ENCODE measurements at places on chromosomes 3 and 15.
A peak's percentile ranks its signal among the peaks of the same experiment; 100 is the strongest.

GRCh38 chr15:63991706-63992105, 54.6 kb downstream of the DAPK2 start:
- DNase-seq, result no peak

GRCh38 chr3:29805757-29806156, 524.9 kb downstream of the RBMS3 start:
- no peak for DNase-seq

DNA sequence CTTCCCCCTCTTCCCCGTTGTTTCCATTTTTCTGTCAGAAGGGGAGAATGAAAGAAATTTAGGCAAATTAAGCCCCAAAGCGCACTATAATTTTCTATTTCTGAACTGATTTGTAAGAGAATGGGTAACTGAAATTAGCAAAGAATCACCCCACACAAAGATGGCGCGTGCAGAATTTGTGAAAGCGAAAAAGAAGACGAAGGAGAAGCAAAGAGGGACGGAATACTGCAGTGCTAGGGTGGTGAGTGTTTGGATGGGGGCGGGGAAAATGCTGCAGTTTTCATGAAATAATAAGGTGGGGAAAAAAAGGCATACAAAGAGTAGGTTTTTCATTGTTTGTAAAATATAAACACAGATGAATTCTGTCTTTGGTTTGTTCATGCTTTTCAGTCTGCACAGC, 4.6 kb upstream of the CTNNB1 start:
- no peak for DNase-seq

DNA sequence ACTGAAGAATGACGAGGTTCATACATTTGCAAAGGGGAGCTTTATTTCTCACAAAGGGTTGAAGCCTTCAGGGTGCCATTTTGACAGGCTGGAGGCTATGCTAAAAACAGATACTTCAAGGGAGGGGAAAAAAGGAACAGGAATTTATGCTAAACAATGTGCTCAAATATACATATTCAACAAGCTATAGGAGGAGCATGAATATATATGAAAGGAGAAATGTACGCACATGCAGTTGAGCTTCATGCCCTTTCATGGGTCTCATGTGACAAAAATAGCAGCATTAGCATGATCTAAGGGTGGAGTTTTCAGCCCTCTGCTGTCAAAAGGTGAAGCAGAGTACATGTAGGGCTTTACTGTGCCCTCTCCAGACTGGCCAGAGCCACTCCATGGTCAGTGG, 44.3 kb upstream of the FSIP1 start:
- DNase-seq, result no peak

DNA sequence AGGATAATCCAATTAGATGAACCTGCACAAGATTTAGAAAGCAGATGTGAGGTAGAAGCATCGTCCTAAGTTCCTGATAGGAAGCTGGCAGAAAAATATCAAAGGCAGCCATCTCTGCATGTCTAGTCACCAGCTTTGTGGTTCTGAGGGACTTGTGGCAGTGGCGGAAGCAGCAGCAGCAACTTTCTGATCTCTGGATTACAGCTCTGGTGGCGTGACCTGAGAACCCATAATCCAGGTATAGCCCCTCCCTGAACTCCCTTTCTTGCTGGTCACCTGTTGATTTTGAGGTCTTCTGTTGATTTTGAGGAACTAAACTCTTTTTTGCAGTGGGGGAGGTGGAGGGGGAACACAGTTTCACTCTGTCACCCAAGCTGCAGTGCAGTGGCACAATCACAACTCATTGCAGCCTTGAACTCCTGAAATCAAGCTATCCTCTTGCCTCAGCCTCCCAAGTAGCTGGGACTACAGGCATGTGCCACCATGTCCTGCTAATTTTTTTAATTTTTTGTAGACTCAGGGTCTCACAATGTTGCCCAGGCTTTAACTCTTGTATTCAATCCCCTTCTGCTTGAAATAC, 7.9 kb downstream of the FSIP1 start:
- DNase-seq, result peak; percentile 57

DNA sequence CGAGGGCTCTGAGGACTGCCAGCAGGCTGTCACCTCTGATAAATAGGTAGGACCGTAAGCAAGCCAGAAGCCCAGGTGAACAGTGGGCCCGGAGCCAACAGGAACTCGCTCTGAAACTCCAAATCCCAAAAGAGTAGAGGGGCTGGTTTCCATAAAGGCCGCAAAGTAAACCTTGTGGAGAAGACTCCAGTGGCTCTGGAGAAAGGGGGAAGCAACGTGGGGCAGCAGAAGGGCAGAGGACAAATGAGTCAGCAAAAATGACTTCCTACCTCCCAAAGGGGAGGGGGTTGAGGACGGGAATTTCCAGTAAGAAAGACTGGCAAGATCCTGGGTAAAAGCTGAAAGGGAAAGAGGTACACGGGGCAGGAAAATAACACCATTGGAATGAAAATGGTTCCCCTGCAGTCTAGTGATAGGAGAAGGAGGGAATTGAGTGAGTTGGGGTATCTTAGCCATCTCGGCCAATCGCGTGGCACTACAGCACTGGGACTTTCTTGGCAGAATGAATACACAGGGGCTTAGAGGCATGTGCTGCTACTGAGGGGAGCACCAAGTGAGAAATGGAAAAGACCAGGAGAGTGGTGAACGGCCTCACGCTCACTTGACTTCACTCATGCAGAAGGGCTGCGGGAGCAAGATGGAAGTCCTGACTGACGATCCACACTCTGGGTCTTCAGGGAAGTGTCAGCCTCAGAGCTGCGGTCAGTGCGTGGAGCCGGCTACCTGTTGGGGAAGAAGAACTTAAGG, 33.2 kb downstream of the BMF start:
- DNase-seq, result no peak

- DNase-seq, result no peak
These were observed 691.3 kb upstream of the NR2F2 start for GRCh38 chr15:95639208-95639607.

GRCh38 chr3:30655187-30655812, 48.9 kb downstream of the TGFBR2 start:
- DNase-seq, result peak; percentile 78

GRCh38 chr3:15794303-15794771, 3.4 kb downstream of the ANKRD28 start:
- peak; percentile 80 for DNase-seq

- DNase-seq, result no peak
These were observed 13.3 kb upstream of the DCLK3 start for GRCh38 chr3:36777424-36778218.

GRCh38 chr3:161372321-161373260, 1.3 kb upstream of the SPTSSB start:
- DNase-seq, result no peak

- DNase-seq, result no peak
These were observed 85.4 kb upstream of the TLE3 start for GRCh38 chr15:70182858-70183695.

Data from CD4-positive, alpha-beta T cell treated with Interleukin-4 for 4 hours (primary cell).